Fibroblast of skin of left quadriceps (primary cell): ENCODE measurements at places on chromosomes 2 and 18.
A peak's percentile ranks its signal among the peaks of the same experiment; 100 is the strongest.

GRCh38 chr2:205700331-205701132 is 18.2 kb downstream of the NRP2 start:
- DNase-seq: peak; percentile 53

- DNase-seq: no peak
Observed at GRCh38 chr2:89833116-89833779, 1141.8 kb downstream of the RPIA start.

- no peak for DNase-seq
Observed at GRCh38 chr2:235799281-235799680, 305.4 kb downstream of the AGAP1 start.

GRCh38 chr2:30456579-30456978 is 9.5 kb downstream of the LCLAT1 start:
- DNase-seq: no peak

DNA sequence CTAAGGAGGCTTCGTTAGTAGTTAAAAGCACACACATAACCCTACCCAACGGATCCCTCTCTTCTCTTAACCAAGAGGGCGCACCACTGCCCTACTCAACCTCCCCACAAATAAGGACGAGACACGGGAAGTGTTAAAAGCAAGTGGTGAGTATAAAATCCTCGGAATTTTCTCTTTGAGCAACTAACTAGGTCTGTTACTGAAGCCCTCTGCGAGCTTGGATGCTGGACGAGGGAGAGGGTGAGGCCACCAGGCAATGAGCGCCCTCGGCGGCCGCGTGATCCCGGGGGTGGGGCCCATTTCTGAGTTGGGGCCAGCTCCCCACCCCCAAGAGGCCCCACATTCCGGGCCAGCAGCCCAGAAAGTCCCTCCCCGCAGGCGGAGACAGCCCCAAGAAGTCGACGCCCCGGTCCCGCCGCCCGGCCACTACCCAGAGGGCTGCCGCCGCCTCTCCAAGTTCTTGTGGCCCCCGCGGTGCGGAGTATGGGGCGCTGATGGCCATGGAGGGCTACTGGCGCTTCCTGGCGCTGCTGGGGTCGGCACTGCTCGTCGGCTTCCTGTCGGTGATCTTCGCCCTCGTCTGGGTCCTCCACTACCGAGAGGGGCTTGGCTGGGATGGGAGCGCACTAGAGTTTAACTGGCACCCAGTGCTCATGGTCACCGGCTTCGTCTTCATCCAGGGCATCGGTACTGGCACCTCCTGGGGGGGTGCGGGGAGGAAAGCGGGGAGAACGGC is at the start of gene CYBRD1:
Gene CYBRD1 (plus strand): TSS at position 423 of the 736 bp plus-strand sequence. CDS start 72 bp downstream, at position 495.
- DNase-seq: peak; percentile 75

GRCh38 chr2:144183727-144184126 is 336.2 kb downstream of the ZEB2 start:
- DNase-seq: peak; percentile 99

- DNase-seq: no peak
Observed at GRCh38 chr18:76993573-76993972, 139.0 kb downstream of the MBP start.

GRCh38 chr2:74894272-74894981 is 60.5 kb downstream of the HK2 start:
- peak; percentile 65 for DNase-seq

DNA sequence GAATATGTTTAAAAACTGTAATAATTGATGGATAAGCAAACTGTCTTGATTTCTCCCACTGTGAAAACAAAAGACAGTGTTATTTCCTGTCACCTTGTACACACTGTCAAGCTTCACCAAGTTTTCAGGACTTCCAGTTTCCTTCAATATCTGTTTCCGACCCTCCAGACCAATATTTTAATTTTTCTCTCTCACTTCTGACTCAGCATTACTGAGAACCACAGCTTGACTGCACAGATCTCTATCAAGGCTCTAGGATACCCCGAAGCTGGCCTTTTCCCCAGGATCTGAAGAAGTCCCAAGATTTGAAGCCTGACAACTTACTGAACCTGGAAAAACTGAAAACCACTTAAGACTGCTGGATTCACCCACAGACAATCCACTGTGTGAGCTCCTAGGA is 13.2 kb upstream of the SULT1C3 start:
- DNase-seq: no peak

DNA sequence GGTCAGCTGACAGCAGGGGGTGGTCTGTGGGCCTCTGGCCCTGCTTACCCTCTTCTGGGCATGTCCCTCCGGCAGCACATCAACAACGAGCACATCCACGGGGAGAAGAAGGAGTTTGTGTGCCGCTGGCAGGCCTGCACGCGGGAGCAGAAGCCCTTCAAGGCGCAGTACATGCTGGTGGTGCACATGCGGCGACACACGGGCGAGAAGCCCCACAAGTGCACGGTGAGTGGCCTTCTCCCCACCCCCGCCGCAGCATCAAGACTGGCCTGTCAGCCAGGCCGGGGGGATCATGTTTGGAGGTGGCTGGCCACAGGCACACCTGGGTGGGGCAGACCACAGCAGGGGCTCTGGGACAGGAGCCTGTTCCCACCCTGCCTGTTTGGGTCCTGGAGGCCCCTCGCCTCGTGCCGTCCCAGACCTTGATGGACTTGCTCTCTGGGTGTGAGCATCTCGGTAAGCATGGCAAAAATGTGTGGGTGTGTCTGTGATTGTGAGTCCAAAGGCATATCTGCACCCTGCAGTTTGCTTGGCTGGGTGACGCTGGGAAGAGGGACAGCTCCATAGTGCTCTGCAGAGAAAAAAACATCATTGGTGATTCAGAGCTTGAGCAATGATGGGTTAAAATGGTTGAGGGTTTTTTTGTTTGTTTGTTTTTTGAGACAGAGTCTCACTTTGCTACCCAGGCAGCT is 242.8 kb downstream of the GLI2 start:
- no peak for DNase-seq

DNA sequence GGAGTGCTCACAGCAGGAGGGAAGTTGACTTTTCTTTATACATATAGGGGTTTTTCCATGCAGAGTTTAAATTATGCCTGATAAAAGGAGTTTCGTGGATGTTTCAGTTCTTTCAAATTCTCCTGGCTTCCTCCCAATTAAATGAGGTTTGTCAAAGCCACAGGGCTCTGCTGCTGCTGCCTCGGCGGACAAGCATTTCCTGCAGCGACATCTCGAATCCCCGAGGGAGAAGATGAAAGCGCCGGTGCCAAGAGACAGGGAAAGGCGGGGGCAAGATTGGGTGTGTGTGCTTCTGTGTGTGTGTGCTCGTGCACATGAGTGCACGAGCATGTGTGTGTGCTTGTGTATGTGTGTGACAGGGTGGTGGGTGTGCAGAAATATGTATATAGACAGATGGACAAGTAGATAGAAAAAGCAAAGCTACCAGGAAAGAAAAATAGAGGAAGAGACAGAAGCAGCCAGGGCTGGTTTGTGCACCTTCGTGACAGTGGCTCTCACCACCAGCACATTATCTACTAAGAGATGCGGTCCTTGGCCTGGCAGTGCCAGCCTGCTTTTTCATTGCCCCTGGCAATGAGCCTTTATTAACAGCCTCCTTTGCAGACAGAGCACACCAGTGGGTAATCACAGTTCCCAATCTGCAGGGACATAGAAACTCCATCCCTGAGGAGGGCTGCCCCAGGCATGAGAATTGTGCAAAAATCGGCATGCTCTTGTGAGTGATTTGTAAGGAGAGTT is 76.2 kb downstream of the CDK15 start:
- DNase-seq: peak; percentile 45

DNA sequence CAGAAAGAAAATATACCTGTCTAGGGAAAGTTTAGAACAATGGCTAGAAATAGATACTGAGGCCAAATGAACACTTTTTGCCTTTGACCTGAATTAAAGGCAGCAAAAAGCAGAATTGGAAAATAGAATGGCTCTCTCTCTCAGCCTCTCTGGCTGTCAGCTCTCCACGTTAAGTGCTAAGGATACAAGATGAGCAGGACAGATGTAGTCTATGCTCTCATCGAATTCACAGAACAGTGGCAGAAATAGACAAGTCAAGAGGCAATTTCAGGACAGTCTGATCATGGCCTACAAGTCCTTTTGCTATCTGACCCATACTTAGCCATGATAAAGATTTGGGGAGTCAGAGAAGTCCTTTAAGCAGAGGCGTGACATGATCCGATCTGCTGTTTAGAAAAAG is 120.2 kb upstream of the CREB1 start:
- DNase-seq: no peak

GRCh38 chr18:69996417-69996816 is 48.7 kb upstream of the CD226 start:
- DNase-seq: no peak

- DNase-seq: no peak
Observed at GRCh38 chr2:197926673-197927072, 122.3 kb downstream of the PLCL1 start.

- DNase-seq: no peak
Observed at GRCh38 chr2:44844651-44845270, 96.7 kb upstream of the SIX3 start.
